ENCODE measurements at places on chromosomes 3 and 15.

GRCh38 chr3:54538346-54538745 is 389.5 kb downstream of the LRTM1 start:
- no peak for DNase-seq

DNA sequence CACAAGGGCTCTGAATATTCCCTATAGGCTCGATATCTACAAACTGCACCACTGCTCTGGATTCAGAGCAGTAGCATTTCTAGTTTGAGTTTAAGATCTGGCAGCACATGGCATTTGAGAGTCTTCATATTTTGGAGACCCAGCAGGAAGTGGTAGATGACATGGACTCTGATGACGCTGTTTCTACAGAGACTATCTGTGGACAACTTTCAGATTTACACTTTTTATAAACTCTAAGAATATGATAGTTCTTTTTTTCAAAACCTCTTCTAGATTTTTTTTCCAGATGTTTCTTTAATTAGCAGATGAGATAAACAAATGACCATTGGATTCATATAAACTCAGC is 35.8 kb downstream of the ARMC8 start:
- no peak for DNase-seq

DNA sequence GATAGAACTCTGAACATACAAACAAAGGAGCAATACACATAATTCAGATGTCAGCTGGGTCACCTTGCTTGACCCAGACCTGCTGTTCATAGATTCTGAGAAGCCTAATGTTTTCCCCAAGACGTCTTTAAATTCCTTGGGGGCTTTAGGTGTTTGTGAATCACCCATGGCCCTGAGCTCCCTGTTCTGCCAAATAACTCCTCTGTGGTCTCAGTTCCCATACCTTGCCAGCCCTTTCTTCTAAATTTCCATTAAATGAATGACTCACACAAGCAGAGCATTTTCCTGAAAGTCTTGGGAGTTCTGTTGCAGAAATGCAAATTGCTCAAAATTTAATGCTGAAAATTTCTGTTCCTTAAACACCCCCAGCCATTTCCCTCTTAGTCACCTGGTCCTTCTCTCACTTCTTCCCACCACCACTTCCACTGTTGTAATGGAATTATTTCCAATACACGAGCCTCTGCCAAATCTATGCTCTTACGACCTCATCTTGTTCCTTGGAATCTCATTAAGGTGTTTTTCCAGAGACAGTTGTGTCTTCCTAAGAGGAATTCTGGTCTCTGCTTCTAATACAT is 33.4 kb upstream of the PSMD6 start:
- no peak for DNase-seq

DNA sequence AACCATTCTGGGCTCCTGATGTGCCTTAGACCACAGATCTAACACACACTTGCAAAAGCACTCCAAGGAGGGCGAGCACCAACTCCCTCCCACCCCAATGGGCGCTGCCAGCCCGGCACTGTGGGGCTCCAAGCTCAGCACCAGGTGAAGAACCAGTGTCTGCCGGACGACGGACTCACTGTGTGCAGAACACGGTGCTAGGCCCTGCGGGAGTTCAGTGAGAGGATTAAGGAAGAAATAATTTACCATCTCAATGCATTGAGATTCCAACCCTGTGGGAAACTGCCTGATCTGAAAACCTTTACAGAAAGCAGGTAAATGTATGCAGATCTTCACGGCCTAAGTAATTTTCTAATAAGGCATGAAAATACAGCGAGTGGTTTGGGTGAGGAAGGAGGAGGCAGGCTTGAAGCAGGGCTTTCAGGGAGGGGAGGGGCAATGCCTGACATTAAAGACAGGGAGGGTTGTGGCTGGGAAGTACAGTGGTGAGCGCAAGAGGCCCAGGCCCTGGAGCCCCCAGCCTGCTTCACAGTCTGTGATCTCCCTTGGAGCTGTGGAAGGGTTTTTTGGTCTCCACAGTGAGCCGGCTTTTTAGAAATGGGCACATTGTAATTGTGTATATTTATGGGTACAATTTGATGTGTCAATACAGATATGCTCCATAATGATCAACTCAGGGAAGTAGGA is 35.6 kb upstream of the CHRNB4 start:
- no peak for DNase-seq

GRCh38 chr15:39787479-39787878 is 4.8 kb upstream of the FSIP1 start:
- DNase-seq: no peak

- no peak for DNase-seq
Measured at GRCh38 chr15:49926740-49927139, 192.3 kb downstream of the ATP8B4 start.
